KG1 (cell line): ENCODE measurements at places on chromosomes 13 and 19.
A peak's percentile ranks its signal among the peaks of the same experiment; 100 is the strongest.

DNA sequence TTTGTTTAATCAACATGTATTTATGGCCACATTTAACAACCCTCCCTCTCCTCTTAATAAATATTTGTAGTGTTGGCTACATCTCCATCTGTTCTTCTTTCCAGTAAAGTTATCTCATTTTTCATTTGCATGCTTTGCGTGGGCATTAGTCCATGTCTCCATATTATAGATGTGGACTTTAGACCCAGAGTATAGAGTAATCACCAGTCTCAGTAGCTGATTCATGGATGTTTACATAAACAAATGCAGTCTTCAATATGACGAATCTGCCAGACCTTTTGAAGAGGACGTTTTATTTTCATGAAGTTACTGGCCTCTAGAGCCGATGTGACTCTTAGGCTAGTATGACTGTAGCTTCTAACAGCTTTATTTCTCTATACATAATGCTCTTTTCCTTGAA lies 1546.2 kb downstream of the OLFM4 start:
- DNase-seq: no peak

DNA sequence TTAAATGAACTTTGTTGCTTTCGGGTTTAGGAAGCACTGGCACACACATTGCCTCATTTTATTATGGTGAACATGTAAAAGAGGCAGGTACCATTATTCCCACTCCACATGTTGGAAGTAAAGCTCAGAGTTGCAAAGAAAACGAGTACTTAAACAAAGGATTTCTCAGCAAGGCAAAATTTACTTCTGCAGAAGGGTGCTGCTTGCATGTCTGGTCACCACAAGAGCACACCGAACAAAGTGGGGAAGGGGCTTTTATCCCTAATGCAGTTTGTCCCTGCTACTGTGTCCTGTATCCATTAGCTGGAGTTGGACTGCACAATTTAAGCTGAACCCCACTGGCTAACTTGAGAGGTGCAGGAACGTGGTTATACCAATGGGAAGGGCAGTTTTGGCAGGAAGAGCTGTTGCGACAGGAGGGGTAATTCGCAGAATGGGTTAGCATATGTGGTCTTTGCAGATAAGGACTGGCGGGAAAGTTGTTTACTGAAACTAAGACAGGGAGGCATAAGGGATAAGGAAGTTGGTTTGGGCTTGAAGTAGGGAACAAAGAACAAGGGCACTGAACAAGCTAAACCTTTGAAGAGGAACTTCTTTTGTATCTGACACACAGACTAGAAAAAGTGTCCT lies 545.5 kb downstream of the UQCRFS1 start:
- no peak for DNase-seq

GRCh38 chr13:42328672-42329071 lies 56.7 kb downstream of the AKAP11 start:
- no peak for DNase-seq

DNA sequence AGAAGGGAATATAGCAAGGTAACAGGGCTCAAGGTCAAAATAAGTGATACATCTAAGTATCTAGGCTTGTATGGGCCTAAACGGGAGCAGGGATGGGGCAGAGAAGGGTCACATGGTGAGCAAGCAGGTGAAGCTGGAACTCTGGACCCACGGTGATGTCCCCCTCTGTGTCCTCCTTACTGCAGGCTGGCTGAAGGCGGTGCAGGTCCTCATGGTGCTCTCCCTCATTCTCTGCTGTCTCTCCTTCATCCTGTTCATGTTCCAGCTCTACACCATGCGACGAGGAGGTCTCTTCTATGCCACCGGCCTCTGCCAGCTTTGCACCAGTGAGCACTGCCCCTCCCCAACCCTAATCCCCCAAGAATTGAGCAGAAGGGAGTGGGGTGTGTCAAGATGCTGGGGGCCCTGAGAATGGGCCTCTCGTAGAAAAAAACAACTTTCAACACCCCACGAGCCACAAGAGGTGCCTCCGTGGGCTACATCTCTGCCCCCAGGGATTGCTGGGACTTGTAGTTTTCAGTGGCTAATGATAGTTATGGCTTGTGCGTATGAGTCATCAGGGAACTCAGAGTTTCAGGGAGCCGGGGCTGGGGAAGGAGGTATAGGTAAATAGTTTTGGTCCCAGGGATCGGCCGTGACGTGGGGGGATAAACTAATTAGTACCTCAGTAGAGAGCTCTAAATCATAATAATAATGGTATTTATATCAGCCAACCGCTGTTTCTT lies 4.0 kb downstream of the EMP3 start:
- peak; percentile 23 for DNase-seq

GRCh38 chr19:45886427-45887199 lies 672 bp upstream of the IRF2BP1 start:
- DNase-seq: peak; percentile 92

DNA sequence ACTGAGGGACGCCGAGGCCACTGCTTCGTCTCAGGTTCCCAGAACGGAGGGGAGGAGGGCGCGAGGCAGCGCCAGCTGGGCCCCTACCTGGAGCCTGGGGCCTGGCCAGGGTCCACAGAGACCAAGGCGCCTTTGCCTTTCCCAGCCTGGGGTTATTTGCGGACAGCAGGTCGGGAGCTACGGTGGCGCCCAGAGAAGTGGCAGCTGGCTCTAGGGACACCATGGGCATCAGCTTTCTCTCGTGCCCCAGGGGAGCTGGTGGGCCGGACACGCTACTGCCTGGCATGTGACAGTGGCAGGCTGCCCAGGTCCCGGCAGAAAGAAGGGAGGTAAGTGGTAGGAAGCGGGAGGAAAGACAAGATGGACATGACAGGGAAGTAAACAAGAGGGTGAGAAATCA lies 19.0 kb downstream of the AKT2 start:
- DNase-seq: no peak

DNA sequence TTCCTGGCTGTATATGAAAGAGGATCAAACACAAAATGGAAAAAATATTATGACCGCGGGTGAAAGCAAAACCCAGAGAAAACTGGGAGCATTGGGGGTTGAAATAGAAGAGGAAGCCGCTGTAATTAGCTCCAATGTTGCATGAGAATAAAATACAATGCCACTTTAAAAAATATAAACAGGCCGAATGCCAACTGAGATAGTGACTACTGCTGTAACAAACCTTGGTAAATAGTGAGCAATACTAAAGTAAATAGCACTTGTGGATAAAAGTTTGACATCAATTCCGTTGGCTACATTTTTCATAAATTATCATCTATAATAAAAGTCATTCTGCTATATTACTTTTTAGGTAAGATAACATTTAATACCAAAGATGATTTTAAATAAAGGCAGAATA lies 395.8 kb upstream of the MIR17HG start:
- no peak for DNase-seq

- no peak for DNase-seq
These were observed 184.6 kb upstream of the SOX1 start for GRCh38 chr13:111882351-111882750.

DNA sequence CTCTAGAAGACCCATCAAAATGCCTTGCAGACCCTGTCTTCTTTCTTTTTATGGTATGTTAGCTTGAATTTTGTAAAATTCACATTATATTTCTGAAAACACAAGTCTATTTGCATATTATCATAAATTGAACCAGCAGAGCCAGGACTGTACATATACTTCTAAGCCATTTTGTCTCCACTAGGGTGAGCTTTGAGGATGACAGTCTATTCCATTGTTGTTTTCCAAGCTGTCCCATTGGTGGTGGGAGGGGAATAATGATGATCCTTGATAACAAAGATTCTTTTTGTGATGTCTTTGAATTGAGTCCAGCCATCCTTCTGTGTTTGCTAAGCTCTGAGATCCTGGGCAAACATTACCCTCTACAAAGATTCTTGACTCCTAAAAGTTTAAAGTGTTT lies 359.3 kb upstream of the PCDH20 start:
- no peak for DNase-seq

DNA sequence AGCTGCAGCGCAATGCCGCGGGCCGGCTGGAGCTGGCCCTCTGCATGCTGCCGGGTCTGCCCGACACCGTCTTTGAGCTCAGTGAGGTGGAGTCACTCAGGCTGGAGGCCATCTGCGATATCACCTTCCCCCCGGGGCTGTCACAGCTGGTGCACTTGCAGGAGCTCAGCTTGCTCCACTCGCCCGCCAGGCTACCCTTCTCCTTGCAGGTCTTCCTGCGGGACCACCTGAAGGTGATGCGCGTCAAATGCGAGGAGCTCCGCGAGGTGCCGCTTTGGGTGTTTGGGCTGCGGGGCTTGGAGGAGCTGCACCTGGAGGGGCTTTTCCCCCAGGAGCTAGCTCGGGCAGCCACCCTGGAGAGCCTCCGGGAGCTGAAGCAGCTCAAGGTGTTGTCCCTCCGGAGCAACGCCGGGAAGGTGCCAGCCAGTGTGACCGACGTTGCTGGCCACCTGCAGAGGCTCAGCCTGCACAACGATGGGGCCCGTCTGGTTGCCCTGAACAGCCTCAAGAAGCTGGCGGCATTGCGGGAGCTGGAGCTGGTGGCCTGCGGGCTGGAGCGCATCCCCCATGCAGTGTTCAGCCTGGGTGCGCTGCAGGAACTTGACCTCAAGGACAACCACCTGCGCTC lies 3.8 kb upstream of the MAP2K7 start:
- no peak for DNase-seq

DNA sequence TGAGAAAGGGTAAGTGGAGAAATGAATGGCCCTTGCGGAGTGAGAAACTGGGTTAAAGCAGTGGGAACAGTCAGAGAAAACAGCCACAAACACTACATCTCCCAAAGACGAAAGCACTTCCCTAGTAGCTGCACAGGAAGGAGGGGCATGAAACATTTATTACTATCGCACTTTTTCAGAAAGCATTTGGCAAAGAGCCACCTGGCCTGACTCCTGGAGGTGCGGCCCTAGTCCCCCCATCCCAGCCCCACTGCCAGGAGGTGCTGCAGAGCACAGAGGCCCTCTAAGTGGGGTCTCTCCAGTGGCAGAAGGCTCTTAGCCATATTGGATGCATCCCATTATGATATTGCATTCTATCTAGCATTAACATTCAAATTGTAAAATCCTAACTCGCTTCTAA lies 55.8 kb downstream of the MTMR6 start:
- no peak for DNase-seq

GRCh38 chr13:113856716-113857065 lies 7.2 kb downstream of the GAS6 start:
- DNase-seq: no peak

DNA sequence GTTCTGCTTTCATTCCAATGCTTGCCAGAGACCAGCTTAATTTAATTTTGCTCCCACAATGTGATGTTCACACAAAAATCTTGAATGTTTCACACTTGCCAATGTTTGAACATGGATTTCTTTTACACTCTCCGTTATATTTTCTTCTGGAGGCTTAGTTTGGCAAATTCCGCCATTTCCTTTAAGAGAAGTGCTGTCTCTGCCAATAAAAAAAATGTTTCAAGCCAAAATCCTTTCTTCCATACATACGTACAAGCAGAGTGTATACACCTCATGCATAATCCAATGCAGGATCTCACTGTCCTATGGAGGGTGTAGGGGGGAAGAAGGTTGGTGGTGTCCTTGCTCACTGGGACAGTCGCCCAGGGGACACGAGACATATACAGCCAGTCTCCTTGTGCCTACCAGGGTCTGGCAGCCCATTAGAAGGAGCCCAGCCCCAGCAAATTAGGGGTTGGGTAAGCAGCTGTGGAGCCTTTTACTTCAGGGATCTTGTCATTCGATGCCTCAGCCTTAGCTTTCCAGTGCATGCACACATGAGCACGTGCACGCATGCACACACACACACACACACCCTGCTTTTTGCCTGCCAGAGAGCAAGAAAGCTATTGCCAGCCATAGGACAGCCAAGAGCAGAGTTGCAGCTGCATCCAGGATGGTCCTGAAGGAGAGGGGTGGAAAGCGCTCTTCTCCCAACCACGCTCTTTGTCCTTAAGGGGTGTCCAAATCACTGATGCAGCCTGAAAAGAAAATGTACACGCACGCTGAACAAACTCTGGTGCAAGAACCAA lies 208.3 kb downstream of the FOXO1 start:
- no peak for DNase-seq

DNA sequence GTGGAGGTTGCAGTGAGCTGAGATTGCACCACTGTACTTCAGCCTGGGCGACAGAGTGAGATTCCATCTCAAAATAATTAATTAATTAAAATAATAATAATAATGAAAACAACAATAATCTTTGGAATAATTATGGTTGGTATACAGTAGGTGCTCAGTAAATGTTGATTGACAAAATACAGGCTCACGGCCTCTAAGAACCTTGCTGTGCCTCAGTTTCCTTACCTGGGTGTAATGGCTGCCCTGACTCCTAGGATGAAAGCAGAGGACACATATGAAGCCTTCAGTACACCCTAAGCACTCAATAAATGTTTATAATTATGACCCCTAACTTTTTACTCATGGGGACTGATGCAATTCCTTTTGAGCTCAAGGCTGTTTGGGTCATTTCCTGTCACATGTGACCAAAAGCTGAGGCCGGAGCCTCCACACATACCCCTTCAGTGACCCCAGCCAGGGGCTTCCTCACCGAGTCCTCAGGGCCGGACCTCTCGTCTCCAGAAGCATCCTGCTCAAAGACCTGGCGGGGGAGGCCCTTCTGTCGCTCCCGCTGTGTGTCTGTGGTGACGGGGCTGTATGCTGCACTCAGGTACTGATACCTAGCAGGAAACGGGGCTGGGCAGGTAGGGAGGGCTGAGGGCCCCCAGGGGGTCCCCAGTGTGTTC lies 10.5 kb downstream of the DOCK6 start:
- DNase-seq: no peak

- no peak for DNase-seq
These were observed 10.6 kb downstream of the KHSRP start for GRCh38 chr19:6413721-6414643.

DNA sequence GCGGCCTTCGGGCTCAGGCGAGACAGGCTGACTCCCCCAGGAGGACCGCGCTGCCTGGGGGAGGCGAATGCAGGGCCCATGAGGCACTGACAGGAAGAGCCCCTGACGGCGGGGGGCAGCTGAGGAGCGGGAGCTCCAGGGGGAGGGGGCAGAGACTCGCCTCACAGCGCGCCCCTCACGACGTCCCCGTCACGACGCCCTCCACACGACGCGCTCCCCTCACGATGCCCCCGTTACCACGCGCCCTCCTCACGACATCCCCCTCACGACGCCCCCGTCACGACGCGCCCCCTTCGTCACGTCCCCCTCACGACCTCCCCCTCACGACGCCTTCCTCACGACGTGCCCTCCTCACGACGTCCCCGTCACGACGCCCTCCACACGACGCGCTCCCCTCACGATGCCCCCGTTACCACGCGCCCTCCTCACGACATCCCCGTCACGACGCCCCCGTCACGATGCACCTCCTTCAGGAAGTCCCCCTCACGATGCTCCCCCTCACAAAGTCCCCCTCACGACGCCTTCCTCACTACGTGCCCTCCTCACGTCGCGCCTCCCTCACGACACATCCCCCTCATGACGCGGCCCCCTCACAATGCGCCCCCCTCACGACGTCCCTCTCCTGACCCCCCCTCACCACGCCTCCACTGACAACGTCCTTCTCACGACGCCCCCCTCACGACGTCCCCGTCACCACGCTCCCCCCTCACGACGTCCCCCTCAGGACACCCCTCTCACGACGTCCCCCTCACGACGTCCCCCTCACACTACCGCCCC lies 99.6 kb downstream of the ING1 start:
- DNase-seq: no peak

DNA sequence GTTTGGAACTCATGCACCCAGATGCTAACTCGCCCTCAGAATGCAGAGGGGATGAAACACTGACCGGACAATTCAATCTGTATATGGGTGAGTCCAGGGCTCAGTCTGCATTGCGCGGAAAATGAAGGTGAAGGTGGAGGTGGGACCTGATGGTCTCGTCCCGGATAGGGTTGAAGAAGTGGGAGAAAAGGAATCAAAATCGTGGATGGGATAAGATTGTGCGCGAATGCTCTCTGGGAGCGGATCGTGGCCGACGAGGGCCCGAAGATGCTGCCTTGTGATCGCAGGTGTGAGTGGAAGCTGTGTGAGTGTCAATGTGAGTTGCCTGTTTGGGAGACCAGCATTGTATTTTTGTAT lies 594 bp upstream of the ZNF850 start:
- peak; percentile 49 for DNase-seq
